ENCODE measurements at places on chromosomes 7 and 10. TPM values are rescaled to one million over a fixed set of nuclear protein-coding genes. Genes with fewer than 3 reads are reported as not detected.

DNA sequence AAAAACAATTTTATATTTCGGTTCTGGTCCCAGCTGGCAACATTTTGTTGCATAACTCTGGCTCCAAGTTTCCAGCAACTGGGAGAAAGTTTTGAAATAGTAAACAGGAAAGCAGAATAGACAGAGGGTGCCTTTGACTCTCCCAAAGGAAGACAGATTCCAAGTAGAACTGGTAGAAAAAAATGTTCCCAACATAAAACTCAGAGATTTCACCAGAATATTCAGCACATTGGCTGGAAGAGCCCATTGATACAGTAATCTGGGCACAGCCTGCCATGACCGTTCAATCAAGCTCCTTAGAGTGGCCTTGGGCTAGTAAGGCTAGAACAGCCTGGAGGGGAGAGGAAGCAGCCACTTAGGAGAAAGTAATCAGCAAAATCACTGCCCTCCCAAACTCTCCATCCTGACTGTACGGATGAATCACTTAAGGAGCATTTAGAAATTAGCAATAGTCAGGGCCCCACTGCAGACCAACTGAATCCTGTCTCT lies 120.4 kb downstream of the CUBN start:
- DNase-seq, result no peak

- no peak for DNase-seq
Measured at GRCh38 chr10:12027539-12027938, 15.1 kb downstream of the UPF2 start.

DNA sequence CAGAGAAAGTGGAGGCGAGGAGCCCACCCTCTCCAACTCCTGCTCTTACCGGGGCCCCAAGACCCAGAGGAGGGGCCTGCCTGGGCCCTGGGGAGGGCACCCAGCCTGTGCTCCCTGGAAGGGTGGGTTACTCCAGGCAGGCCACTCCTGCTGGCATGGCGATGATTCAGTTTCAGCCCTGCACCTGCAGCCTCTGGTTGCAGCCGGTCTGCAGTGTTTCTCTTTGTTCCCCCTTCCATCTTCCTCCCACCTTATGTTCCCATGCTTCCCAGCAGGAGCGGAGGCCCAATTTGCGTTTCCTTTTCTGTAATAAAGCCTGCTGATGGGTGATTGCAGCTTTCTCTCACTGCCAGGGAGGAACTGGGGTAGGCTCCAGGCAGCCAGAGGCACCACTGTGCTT lies 53.2 kb upstream of the FAM20C start:
- DNase-seq, result no peak

DNA sequence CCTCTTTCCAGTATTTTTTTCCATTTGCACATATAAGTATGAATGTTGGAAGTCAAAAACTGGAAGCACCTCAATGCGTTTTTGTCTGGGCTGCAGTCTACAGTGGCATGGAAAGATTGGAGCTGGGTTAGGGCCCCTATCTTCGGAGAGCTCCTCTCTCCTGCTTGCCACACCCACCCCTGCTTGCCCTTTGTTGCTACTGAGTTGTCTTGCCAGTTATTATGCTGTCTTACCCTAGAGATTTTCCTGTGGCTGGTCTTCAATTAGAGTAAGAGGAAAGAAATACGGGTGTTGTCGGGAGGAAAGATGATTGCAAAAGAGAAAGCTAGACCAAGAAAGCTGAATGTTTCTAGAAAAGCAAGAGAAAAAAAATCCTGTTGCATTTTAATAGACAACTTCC lies 228.9 kb upstream of the CELF2 start:
- no peak for DNase-seq

- no peak for DNase-seq
Measured at GRCh38 chr7:127154958-127155357, 97.8 kb downstream of the GRM8 start.

DNA sequence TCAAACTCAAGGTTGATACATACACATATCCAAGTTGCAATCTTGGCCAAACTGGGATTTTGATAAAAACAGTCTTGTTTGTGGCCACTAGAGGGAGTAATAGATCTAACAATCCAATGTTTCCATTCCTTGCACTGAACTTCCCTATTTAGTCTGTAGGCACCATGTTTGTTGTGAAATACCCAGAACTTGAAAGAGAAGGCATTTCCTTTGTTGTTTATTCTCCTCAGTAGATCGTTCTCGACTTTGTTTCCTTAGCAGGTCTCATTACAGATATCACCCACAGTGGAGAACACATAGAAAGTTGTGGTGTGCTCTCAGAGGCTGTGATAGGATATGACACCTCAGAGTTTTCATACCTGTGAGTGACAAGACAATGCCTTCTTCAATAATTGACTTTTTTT lies 70.3 kb upstream of the MXI1 start:
- DNase-seq, result no peak

DNA sequence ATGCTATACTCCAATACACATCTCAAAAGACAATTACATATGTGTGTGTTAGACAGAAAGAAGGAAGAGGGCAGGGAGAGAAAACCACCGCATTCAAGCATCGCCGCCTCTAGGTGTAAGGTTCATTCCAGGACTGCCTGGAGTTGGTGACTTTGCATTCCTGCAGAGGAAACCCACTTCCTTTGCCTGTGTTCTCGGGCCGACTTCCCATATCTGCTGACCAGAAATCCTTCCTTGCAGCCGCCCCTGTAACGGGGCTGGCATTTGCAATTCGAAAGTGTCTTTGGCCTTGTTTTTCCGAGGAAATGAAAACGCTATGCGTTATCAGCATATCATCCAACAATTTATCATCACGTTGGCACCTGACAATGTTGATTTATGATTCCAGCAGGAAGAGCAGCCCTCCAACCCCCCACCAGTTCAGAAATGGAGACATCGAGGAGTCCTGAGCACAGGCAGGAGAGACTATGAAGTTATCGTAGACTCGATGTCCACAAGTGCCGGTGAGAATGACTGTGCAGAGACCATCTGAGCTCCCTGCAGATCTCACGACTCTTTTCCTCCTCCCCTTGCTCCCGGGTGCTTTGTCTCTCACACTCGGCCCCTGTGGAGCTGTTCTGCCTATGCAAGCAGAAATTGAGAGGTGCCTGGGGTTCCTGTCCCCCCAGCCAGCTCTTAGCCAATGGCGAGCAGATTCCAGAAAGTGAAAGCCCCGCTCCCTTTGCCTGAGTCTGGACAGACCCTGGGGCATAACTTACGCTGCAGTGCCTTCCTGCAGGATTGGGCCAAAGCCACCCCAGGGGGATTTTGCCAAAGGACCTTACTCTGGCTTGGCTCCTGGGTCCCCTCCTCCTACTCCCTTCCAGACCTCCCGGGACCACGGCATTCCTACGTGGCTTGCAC lies 68.9 kb upstream of the FOXK1 start:
- DNase-seq, result no peak

SEMA3C gene
- not detected for total RNA-seq

DNA sequence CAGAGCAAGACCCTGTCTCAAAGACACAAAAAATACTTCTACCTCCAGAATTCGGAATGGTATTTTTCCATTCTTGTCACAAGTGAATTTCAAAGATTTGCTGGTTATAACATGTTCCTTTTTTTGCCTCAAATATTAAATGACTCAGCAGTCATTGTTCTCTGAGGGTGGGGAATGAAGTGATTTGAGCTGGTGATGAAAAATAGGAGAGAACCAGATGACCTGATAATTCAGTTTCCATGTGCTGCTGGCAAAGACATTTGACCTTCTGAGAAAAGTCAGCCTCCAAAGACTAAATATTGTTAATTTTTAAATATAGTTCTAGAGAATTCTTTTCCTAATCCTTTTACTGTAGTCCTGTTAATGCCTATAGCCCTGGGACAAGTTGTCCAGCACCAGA lies 78.9 kb downstream of the CACNB2 start:
- no peak for DNase-seq

GDF2 gene
- not detected for total RNA-seq

GHRHR gene
- total RNA-seq, result not detected

MRLN gene
- total RNA-seq, result not detected

GRCh38 chr10:5070648-5071410 lies 23.4 kb upstream of the AKR1C3 start:
- no peak for DNase-seq

PLA2G12B gene
- not detected for total RNA-seq

LRRC4 gene
- not detected for total RNA-seq

- DNase-seq, result no peak
Measured at GRCh38 chr7:50724526-50725520, 57.9 kb downstream of the GRB10 start.

ANKRD30A gene
- total RNA-seq, result not detected

GRCh38 chr10:44936314-44936975 lies 23.2 kb upstream of the RASSF4 start:
- DNase-seq, result no peak

DUSP5 gene
- 24.8 TPM for total RNA-seq

GRCh38 chr10:23063973-23064812 lies 31.2 kb upstream of the MSRB2 start:
- no peak for DNase-seq

CYP17A1 gene
- not detected for total RNA-seq

SPDYE16 gene
- total RNA-seq, result 0.30 TPM

GRCh38 chr7:126483972-126484371 lies 768.8 kb downstream of the GRM8 start:
- no peak for DNase-seq

HOXA1 gene
- total RNA-seq, result 0.58 TPM

- DNase-seq, result no peak
Measured at GRCh38 chr7:44163591-44163990, 22.5 kb upstream of the MYL7 start.

TMEM26 gene
- total RNA-seq, result not detected

DNA sequence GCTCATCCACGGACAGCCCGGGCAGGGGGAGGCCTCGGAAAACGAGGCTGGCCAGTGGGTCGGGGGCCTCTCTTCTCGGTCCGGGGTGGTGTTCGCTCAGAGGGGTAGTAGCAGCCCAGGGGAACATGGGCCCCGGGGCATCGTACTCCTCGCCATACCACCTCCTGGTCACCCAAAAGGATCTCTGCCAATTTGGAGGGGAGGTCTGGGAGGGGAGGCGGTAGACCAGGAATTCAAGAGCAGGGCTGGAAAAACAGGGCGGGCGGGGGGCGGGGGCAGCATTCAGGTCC lies 67.4 kb downstream of the SLC29A4 start:
- no peak for DNase-seq

DNA sequence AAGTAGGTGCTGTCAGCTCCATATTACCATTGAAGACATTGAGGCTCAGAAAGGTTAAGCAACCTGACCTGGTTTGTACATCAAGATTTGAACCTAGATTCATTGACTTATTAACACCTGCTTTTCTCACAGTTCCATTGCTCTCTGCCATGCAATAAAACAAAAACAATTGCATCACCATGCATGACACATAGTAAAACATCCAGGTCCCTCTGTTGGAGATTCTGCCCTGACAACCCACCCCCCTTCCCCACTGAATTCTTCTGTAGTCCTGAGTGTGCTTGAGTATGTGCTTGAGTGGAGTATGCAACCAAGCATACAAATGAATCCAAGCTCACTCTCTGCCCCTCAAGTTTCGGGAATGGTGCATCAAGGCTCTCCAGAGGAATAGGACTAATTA lies 6.0 kb upstream of the LMBR1 start:
- DNase-seq, result no peak

- peak; percentile 24 for DNase-seq
Measured at GRCh38 chr7:36312064-36312914, 77.4 kb upstream of the ANLN start.

TAF3 gene
- total RNA-seq, result 13.9 TPM

GRCh38 chr10:29804025-29804852 lies 169.5 kb upstream of the SVIL start:
- DNase-seq, result no peak

DNA sequence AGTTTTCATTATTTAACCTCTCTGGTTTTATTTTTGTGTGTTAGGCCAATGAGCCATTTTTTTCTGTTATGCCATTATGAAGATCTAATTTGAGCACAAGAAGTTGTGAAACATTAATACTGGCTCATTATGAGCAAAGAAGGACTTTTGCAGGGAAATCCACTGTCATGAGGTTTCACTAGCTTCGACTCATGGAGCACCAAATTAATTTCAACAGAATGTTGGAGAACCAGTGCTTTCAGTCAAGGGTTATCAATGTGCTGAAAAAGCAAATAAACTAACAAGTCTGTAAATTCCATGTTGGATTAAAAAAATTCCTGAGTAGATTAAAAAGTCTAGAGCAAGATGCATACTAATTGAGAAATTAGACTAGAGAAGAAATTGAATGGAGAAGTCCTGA lies 594.2 kb upstream of the FZD8 start:
- no peak for DNase-seq

MOGAT3 gene
- not detected for total RNA-seq

GRCh38 chr10:97230146-97230545 lies 44.4 kb upstream of the SLIT1 start:
- no peak for DNase-seq

GRCh38 chr7:25802057-25802456 lies 349.9 kb upstream of the NFE2L3 start:
- DNase-seq, result no peak
